ENCODE measurements at places on chromosomes 6 and 20. TPM values are rescaled to one million over a fixed set of nuclear protein-coding genes. Genes with fewer than 3 reads are reported as not detected.

GRCh38 chr20:62305149-62305764, 2.5 kb downstream of the ADRM1 start:
- DNase-seq, result peak; percentile 42

DNA sequence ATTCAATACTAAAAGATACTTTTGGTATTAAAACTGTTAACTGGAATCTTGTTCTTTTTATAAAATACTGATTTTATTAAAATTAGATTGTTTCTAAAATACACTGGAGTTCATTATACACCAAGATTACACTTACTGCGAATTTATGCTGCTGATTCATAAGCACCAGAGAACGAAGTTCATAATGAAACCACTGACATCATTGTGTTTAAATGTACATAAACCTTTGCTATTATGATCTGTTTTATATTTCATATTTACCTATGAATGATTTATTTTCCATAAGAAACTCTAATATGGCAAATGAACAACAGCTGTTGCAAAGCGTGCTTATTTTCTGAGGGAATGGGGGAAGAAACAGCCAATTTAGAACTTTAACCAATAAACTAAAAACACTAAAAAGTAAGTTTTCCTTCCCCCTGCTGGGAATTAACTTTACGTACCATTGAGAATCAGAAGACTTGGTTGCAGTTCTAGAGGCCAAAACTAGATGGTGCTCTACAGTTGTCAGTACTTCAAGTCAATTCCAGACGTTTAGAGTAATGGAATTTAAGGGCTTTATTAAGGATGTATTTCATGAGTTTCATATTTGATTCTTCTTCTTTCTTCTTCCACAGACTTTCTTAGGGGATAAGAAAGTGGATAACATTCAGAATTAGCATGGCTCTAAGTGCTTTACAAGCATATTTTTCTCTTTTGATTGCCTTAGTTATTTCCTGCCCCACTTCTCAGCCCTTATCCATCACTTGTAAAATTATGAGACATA, 30.8 kb upstream of the COL19A1 start:
- DNase-seq, result peak; percentile 69

- DNase-seq, result no peak
Measured at GRCh38 chr6:149225946-149226345, 91.6 kb upstream of the TAB2 start.

The GABRR1 gene
- total RNA-seq, result not detected

The IER3 gene
- total RNA-seq, result 148 TPM

The VPS16 gene
- 39.1 TPM for total RNA-seq

The APOBEC2 gene
- not detected for total RNA-seq

DNA sequence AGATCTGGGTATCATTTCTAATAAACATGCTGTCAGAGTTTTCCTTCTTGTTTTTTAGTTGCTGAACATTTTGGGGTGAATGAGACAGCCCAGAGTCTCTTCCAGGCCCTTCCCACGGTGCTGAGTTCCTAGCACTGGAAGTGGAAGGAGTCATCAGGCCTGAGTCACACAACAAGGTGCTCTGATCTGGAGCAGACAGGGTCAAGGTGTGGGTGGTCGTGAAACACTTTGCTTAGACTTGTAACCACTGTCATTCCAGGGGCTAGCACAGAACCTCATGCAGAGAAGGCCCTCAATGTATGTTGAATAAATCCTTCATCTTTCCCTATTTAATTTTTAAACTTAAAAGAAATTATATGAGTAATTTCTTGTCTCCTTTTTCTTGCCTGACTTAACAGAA, 60.6 kb downstream of the TXLNB start:
- DNase-seq, result no peak

DNA sequence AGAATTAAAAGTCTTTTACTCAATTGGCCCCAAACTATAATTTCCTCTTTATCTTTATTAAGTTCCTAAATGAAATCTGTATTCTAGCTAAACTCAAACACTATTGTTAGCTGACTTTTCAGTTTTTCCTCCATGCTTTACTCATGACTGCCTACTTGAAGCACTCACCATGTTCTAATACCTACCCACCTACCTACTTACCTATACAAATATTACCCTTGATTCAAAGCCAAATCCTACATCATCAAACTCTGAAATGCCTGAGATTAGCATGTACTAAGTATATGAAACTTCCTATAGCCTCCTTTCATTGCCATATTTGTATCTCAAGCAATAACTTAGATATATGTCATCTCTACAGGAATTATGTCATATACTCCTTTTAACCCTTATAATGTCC, 259.7 kb downstream of the HDGFL1 start:
- no peak for DNase-seq

GRCh38 chr6:84033523-84034451, at the start of gene MRAP2:
Gene MRAP2, plus strand, starts transcription at chr6:84033772. Its CDS starts 21,547 bp downstream, at chr6:84055319.
- DNase-seq, result peak; percentile 3

GRCh38 chr6:88124925-88125557, 41.1 kb downstream of the CNR1 start:
- no peak for DNase-seq

All from lung microvascular endothelial cell (primary cell).